NCI-H2081 treated with DMSO at 0.1 percent for 48 hours (cell line): ENCODE measurements at places on chromosomes 1 and 21.

GRCh38 chr1:230145505-230145899 lies 78.5 kb downstream of the GALNT2 start:
- DNase-seq: no peak

GRCh38 chr1:18097206-18097605 lies 10.4 kb upstream of the IGSF21 start:
- DNase-seq: no peak

- DNase-seq: no peak
These were observed 44.6 kb downstream of the CD247 start for GRCh38 chr1:167473761-167474160.

DNA sequence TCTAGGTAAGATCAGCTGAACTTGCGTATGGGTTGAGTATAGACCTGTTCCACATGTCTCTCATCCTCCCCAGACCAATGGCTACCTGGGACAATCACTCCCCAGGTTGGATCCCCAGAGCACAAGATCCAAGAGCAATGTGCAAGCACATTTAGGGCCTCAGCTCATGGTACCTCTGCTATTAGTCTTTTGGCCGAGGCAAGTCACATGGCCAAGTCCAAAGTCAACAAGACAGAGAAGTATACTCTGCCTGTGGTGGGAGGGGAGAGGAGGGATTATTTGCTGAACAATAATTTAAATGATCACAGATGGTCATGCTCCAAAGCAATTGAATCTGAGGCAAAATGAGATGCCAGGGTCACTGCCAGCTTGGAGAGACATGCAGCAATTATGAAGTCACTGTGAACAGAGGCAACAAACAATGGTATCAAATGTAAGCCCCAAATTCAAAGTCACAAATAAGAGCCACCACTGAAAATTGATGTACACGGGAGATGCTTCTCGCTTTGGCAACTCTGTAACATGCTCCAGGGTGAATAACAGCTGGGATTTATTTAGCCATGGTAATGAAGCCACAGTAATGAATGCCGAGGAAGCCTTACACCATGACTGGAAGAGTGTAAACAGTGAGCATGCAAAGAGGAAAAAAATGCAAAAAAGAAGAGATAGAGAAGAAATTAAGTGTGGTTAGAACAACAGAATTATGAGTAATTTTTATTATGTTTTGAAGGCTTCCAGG lies 149.1 kb downstream of the ZNF281 start:
- peak; percentile 81 for DNase-seq

GRCh38 chr1:182135946-182136345 lies 74.4 kb upstream of the ZNF648 start:
- no peak for DNase-seq

- DNase-seq: no peak
These were observed 254.8 kb downstream of the PBX1 start for GRCh38 chr1:164813776-164814175.

DNA sequence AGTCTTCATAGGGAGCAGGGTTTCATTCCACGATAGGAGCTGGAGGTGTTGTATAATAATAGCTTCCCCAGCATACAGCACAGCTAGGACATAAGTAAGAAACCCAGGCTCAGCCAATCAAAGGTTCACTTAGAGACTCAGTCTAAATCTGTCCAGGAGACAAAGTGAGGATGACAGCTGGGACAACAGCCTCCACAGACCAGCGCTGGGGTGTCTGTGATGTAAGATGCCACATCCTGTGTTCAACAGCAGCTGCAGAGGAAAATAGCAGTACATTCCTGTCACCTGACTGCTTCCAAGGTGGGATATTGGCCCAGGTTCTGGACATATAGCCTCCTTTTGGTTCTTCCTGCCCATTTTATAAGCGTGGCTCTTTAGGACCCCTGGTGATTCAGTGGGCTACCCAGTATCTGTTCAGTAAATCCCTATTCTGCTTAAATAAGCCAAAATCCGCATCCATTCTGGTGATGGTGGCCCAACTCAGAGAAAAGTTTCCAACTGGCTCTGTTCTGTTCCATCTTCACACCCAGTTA lies 176.8 kb upstream of the SYT6 start:
- no peak for DNase-seq
